SJSA1 (cell line): ENCODE measurements at places on chromosomes 12 and 14. TPM values are rescaled to one million over a fixed set of nuclear protein-coding genes. Genes with fewer than 3 reads are reported as not detected.

SPTB gene
- total RNA-seq = 1.1 and 2.0 TPM in 2 replicates

MGST1 gene
- not detected in 2 replicates for total RNA-seq

CFAP54 gene
- total RNA-seq = 0.05 TPM in 1 of 2 replicates, not detected in the other

PLCZ1 gene
- total RNA-seq = not detected in 2 replicates

UBE2N gene
- total RNA-seq = 103 and 123 TPM in 2 replicates

STXBP6 gene
- 0.78 and 6.4 TPM in 2 replicates for total RNA-seq

GRCh38 chr12:92170050-92170449 lies 24.4 kb upstream of the BTG1 start:
- DNase-seq = no peak

DNA sequence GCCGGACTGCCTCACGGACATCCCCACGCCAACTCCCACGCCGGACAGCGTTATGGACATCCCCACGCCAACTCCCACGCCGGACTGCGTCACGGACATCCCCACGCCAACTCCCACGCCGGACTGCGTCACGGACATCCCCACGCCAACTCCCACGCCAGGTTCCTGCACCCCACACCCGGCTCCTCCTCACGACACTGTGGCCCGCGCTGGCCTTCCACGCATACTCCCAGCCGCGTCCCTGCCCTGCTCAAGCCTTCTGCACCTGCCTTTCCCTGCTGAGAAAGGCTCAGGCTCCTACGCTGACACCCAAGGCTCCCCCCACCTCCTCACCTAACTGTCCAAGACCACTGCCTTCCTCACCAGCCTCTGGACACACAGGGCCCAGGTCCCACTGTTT lies 9.7 kb downstream of the CACNA2D4 start:
- no peak for DNase-seq

DNA sequence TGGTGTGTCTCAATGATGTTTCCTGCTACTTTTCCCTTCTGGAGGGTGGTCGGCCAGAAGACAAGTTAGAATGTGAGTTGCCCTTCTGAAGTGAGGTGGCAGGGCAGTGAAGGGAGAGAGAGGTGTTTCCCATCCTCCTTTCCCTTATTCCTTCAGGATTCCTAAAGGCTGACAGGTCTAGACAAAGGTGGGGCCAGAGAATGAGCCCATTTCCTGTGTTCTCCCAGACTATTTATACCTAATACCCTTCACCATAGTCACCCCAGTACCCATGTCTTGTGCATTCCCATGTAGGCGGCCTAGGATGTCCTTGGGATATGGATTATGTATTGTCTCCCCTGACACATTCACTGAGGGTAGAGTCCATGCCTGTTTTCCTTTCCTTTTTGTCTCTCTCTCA lies 7.0 kb downstream of the DGKA start:
- no peak for DNase-seq

DNA sequence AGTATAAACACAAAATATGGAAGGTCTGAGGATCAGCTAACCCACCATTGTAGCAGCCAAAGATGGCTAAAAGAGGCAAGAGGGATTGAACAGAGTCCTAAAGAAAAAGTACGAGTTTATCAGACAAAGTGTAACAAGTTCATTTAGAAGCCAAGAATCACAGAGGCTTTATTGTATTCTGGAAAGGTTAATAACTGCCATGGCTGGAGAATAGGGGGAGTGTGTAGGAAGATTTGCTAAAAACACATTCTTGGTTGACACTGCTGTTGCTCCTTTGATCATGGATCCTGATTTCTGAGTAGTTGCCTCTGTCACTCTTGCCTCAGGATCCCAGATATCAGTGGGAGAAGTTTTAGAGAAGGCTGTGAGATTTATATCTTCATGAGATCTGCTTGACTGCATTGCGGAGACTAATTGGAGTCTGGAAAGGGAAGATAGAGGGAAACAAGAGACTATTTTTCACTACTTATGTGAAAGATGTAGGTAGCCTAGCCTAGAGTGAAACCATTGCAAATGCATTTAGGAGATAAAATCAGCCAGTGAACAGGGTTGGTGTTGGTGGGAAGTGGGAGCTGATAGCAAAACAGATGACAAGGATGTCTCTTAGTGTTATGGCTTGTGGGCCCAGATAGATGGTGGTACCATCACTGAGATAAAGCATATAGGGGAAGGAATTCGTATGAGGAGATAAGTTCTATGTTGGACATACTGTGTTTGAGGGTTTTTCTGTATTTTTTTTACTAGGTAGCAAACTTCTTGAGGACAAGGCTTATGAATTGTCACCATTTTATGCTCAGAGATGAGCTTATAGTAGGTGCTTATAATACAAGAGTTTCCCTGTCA lies 402.9 kb upstream of the PDE3A start:
- no peak for DNase-seq

GRCh38 chr12:66599816-66600215 lies 79.1 kb downstream of the GRIP1 start:
- no peak for DNase-seq

- no peak for DNase-seq
Measured at GRCh38 chr12:43789941-43790340, 16.2 kb downstream of the TWF1 start.

DNA sequence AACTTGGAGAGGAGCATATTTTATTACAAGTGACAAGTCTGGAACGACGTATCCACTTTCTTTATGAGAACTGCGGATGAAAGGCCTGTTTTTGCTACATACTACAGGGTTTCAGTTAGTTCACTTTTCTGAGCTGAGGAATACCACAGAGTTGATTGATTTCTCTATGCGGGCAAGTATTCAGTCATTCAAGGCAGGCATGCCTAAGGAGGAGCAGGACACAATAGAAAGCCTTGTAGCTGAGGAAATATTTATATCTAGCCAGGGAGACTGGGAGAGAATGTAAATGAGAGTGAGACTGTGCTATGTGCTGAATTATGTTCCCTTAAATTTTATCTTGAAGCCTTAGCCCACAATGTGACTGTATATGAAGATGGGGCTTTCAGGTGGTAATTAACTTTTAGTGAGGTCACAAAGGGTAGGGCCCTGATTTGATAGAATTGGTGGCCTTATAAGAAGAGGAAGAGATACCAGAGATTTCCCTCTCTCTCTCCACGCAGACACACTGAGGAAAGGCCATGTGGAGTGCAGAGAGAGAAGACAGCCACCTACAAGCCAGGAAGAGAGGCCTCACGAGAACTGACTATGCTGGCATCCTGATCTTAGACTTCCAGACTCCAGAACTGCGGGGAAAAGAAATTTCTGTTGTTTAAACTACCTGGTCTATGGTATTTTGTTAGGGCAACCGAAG lies 459.0 kb upstream of the ATP2B1 start:
- no peak for DNase-seq

DNA sequence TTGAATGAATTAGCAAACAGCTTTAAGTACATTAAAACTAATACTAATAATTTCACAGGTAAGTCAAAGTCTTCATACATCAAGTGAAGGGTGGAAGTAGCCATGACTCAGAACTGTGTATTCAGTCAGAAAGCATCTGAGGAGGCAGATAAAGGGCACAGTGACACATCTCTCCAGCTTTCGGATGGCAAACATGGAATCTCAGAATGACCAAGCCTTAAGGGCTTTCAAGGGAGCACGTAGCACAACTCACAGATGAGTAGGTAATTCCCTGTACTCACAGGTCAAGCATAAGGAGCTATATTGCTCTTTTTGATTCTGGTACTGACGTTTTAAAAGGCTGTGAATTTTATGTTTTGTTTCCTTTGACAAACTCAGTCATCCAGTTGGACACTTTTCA lies 56.0 kb downstream of the MDGA2 start:
- no peak for DNase-seq

DNA sequence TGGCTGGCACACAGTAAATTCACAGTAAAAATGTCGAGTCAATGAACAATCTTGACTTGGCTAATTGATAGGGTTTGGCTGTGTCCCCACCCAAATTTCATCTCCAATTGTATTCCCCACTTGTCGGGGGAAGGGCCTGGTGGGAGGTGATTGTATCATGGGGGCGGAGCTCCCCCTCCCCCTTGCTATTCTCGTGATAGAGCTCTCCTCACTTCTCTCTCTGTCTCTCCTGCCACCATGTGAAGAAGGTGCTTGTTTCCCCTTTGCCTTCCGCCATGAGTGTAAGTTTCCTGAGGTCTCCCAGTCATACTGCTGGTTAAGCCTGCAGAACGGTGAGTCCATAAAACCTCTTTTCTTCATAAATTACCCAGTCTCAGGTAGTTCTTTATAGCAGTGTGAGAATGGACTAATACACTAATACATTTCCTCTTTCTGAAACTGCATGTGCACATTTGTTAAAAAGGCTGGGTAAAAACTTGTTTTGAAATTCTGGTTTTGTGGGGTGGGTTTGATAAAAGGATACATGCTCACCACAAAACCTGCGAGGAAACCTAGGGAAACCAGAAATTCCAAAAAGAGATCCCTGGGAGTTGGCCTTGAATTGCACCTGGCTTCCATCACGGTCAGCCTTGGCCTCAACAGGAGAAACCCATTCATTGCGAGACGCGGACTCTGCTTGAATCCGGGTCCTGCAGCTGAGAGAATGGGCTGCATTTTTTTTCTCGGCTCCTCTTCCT lies 16.2 kb upstream of the MYL2 start:
- no peak for DNase-seq

- DNase-seq = no peak
Measured at GRCh38 chr14:65550779-65551643, 138.5 kb downstream of the FUT8 start.

GRCh38 chr12:56387152-56387736 lies 24.6 kb upstream of the APOF start:
- DNase-seq = no peak

- peak; percentile 60 for DNase-seq
Measured at GRCh38 chr12:124915239-124916236, 1.1 kb upstream of the UBC start.
